Activated CD4-positive, alpha-beta T cell treated with anti-CD3 and anti-CD28 coated beads, Interleukin-2, amount 10 ng/mL, durations not matched to agents 7 days and 5 days (primary cell): ENCODE measurements at places on chromosomes 12 and 14. TPM values are rescaled to one million over a fixed set of nuclear protein-coding genes. Genes with fewer than 3 reads are reported as not detected.

- H3K27me3 ChIP-seq = no peaks in the 10 kb centered on the region
- H3K4me1 ChIP-seq = peaks cover 26% of the 10 kb centered on the region
- no peak overlapping the region for H3K4me3 ChIP-seq
- DNase-seq = peak; percentile 51
- peak overlapping the region; percentile 80 for H3K27ac ChIP-seq
Observed at GRCh38 chr12:106753526-106753925, 21.0 kb upstream of the RIC8B start.

DNA sequence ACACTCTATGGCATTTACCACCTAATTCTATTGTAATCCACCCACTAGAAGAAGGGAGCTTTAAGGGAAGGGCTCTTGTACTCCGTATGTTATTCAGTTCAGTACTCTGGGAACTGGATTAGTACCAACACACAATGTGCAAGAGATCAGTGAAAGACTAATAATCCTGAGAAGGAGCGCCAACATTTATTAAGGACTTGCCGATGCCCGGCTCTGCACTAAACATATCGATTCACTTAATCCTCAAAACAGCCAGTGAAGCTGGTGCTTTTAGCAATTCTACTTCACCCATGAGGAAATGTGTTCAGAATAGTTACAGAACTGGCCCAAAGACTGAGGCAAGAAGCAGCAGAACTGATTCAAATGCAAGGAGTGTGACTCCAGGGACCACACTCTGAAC, 80.9 kb downstream of the RPS6KA5 start:
- peaks cover 36% of the 10 kb centered on the region for H3K36me3 ChIP-seq
- H3K27me3 ChIP-seq = no peaks in the 10 kb centered on the region
- no peak for DNase-seq
- H3K4me3 ChIP-seq = no peak overlapping the region
- no peak overlapping the region for H3K27ac ChIP-seq

DNA sequence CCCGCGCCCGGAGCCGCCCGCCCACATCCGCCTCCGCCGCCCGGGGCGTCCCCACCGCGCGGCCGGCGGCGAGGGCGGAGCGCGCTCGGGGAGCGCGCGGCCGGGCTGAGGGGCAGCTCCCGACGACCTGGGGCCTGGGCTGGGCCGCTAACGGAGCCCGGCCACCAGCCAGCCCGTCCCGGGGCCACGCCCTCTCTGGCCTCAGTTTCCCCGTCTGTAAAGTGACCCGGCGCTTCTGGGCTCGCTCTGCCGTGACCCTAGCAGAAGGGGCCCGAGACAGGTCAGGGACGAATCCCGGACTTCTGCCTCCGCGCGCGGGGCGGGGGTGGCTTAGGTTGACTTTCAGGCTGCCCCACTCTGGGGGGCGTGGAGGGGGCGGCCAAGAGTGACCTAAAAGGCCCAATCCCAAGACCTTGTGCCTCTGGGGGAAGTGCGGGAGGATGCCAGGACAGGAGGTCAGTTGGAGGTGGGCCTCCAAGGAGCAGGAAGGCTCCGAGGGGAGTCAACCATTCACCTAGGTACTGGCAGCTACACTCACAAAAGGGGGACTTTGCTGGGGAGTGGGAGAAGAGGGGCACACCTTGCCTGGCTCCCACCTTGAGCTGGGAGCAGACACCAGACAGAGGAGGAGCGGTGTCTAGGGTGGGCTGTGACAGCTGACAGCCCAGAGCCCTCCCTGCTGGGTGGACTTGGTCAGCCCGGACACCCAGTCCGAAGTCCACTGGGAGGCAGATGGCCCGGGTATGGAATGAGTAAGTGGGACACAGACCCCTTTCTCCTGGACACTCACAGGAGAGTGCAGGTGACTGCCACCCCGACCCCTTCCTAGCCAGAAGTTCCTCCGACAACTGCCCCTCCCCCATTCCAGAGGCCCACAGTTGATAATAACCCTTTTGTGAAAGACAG, 486 bp upstream of the AKT1 start:
- DNase-seq = peak; percentile 55
- H3K36me3 ChIP-seq = peaks cover 4% of the 10 kb centered on the region
- H3K4me1 ChIP-seq = peaks cover 53% of the 10 kb centered on the region
- peaks cover 6% of the 10 kb centered on the region for H3K27me3 ChIP-seq
- H3K27ac ChIP-seq = peak overlapping the region; percentile 80

DNA sequence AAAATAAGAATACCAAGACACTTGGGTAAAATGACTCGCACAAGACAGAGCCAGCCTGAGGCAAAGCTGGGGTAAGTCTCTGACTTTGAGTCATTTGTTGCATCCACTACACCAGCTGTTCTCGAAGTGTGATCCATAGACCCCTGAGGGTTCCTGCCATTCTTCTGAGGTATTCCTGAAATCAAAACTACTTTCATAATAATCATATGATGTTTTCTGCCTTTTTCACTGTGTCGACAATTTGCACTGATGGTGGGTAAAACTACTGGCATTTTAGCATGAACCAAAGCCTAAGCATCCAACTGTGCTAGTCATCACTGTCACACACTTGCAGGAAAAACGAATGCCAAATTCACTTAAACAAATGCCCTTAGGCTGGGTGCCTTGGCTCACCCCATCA, 135.5 kb upstream of the FUT8 start:
- peaks cover 5% of the 10 kb centered on the region for H3K4me1 ChIP-seq
- peaks cover under 1% of the 10 kb centered on the region for H3K36me3 ChIP-seq
- no peaks in the 10 kb centered on the region for H3K27me3 ChIP-seq
- H3K27ac ChIP-seq = no peak overlapping the region
- DNase-seq = no peak
- no peak overlapping the region for H3K4me3 ChIP-seq

DNA sequence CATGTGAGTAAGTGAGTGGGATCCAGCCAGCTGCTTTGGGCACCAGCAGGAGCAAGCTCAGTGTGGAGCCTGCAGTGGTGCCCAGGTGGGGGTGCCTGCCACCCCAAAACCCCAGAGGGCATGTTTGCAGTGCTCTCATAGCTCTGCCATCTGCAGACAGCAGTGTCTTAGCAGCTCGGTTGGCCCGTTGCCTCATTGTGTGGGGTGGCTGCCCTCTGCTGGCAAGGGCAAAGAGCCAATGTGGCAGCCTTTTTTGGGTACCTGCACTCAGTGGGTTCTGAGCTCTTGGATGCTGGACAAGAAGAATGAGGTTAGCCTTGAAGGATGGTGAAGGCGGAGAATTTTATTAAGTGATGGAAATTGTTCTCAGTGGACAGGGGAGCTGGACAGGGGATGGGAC, 52.3 kb downstream of the NEUROD4 start:
- no peaks in the 10 kb centered on the region for H3K36me3 ChIP-seq
- DNase-seq = peak; percentile 86
- H3K4me1 ChIP-seq = peaks cover 2% of the 10 kb centered on the region
- no peak overlapping the region for H3K4me3 ChIP-seq
- no peak overlapping the region for H3K27ac ChIP-seq
- peaks cover 20% of the 10 kb centered on the region for H3K27me3 ChIP-seq

- no peaks in the 10 kb centered on the region for H3K27me3 ChIP-seq
- DNase-seq = no peak
- H3K4me1 ChIP-seq = peaks cover 5% of the 10 kb centered on the region
- H3K27ac ChIP-seq = no peak overlapping the region
- H3K4me3 ChIP-seq = no peak overlapping the region
Observed at GRCh38 chr14:102870994-102871831, 51.2 kb upstream of the AMN start.

GRCh38 chr14:69468949-69469348, 15.6 kb upstream of the PLEKHD1 start:
- H3K4me3 ChIP-seq = no peak overlapping the region
- no peak overlapping the region for H3K27ac ChIP-seq
- H3K27me3 ChIP-seq = no peaks in the 10 kb centered on the region
- peaks cover 2% of the 10 kb centered on the region for H3K4me1 ChIP-seq
- no peaks in the 10 kb centered on the region for H3K36me3 ChIP-seq

Gene GPHN
- 20.2 TPM for total RNA-seq

Gene DTX1
- 0.25 TPM for total RNA-seq

Gene AKAP5
- 0.89 TPM for total RNA-seq

Gene EEF1AKMT3
- 3.0 TPM for total RNA-seq
